ENCODE measurements at places on chromosomes 7 and 10.
A peak's percentile ranks its signal among the peaks of the same experiment; 100 is the strongest.

DNA sequence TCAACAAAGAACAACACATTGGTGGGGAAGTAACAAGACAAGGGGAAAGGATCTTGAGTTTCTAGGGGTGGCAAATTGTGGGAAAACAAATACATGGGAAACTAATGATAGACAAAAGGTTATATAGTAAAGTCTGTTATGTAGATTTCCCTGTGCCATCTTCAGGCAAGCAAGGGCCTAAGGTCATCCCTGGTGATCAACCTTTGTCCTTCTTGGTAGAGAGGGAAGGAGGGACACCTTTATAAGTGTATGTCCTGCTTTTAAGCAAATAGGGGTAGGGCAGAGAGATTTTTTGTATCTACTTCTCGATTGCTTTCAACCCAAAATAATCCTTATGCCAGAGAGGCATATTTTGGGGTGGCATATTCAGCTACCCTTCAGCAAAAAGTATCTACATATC lies 11.8 kb upstream of the ACTA2 start:
- DNase-seq = no peak

DNA sequence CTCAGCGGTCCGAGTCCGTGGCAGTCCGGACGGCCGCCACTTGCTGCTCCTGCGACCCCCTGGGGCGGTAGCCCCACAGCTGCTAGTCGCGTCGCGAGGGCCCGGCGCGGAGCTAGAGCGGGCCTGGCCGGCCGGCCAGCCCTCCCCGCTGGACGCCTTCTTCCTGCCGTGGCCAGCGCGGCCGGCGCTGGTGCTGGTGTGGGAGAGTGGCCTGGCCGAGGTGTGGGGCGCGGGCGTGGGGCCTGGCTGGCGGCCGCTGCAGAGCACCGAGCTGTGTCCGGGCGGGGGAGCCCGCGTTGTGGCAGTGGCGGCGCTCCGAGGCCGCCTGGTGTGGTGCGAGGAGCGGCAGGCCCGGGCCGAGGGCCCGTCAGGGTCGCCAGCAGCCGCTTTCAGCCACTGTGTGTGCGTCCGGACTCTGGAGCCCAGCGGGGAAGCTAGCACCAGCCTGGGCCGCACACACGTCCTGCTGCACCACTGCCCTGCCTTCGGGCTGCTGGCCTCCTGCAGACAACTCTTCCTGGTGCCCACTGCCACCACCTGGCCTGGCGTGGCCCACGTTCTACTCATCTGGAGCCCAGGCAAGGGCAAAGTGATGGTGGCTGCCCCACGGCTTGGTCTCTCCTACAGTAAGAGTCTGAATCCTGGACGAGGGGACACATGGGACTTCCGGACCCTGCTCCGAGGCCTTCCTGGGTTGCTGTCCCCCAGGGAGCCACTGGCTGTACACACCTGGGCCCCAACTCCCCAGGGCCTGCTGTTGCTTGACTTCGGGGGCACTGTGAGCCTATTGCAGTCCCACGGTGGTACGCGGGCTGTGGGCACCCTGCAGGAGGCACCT lies 631 bp downstream of the HPS6 start:
- no peak for DNase-seq

DNA sequence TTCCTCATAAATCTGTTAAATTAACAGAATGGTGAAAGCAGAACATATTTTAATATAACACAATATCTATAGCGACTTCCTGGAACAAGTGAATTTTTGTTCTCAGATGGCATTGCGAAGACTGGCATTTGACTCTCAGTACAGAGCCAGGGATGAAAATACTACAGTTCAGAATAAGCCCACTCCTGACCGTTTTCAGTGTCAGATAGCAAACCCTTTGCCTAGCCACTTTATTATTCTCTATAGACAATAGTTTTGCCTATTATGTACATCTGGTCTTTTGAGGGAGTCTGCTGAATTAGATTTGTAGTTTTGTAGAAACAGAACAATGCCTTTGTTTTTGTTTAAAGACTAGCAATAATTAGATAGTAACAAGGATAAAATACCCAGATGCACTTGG lies 2.3 kb downstream of the MINPP1 start:
- DNase-seq = no peak

GRCh38 chr10:131126321-131127137 lies 185.0 kb downstream of the TCERG1L start:
- DNase-seq = peak; percentile 48

DNA sequence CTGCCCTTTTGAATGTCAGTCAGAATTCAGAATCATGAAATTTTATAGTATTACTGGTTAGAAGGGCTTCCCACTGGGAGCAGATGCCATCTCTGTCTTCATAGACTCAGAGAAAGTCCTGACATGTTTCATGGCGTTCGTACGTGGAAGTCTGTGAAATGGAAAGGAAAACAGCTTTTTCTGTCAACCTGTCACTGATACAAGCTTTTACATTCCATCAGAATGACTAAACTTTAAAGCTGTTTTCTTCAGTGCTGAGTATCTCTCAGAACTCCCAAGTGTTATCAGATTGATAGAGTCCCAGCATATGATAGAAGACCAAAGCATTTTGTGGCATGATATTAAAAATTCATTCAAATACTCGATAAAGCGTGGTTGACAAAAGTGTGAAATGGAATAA lies 726.7 kb upstream of the GALNT17 start:
- DNase-seq = no peak

- DNase-seq = no peak
Measured at GRCh38 chr7:34338961-34339526, 319.0 kb upstream of the NPSR1 start.

DNA sequence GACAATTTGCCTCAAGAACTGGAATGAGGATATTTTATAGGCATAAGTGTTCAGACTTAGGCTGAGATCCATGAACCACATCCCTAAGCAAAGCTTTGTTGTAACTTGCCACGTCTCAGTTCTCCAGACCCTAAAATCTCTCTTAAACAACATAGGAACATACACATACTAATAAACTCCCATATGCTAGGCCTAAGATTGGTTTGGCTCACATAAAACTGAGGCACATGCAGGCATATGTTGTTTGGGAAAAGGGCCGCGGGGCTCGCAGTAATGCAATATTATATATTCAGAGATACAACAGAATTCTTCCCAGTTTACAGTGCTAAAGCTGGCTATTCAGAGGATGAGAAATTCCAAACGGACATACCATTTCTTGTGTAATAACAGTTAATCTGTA lies 61.0 kb downstream of the DOCK4 start:
- DNase-seq = no peak

DNA sequence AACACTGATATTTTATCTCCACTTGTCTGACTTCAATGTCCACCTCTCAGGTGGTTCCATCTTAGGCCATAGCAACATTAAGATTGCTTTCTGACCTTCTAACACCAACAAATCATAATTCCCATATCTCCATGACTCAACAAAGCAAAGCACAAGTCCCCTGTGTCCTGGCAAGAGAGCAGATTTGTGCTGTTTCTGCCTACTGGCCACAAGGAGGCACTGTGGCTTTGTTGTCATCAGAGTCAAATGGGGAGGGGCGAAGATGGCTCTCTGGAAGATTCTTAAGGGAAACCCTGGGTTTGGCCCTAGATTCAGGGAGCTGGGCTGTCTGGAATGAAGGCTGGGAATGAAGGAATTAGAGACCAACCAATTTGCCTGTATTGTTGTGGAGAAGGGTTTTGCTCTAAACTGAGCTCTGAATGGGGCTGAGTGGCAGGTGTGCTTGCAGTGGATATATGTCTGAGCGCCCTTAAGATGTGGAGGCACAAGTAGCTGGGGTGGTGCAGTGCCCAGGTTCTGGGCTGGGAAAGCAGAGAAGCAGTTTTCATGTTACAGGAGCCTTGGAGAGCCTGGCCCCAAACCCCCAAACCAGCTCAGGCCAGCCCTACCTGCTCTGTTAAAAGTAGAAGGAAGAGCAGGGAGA lies 154.8 kb upstream of the PRSS58 start:
- peak; percentile 53 for DNase-seq

DNA sequence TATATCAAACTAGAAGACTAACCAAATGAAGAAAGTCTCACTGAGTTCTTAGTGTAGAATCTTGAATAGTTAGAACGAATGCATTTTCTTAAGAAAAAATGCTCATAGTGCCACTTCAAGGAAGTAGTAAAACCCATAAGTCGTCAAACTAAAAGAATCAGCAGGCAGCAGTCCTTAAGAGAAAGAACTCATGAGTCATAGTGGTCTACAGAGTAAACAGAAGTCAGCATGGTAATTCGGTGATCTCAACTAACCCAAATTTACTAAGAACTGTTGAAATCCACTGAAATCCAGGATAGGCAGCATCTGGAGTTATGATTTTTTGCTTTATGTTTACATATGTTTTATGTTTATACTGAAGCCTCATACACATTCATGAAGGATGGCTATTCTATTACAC lies 256.2 kb downstream of the LHFPL3 start:
- no peak for DNase-seq

DNA sequence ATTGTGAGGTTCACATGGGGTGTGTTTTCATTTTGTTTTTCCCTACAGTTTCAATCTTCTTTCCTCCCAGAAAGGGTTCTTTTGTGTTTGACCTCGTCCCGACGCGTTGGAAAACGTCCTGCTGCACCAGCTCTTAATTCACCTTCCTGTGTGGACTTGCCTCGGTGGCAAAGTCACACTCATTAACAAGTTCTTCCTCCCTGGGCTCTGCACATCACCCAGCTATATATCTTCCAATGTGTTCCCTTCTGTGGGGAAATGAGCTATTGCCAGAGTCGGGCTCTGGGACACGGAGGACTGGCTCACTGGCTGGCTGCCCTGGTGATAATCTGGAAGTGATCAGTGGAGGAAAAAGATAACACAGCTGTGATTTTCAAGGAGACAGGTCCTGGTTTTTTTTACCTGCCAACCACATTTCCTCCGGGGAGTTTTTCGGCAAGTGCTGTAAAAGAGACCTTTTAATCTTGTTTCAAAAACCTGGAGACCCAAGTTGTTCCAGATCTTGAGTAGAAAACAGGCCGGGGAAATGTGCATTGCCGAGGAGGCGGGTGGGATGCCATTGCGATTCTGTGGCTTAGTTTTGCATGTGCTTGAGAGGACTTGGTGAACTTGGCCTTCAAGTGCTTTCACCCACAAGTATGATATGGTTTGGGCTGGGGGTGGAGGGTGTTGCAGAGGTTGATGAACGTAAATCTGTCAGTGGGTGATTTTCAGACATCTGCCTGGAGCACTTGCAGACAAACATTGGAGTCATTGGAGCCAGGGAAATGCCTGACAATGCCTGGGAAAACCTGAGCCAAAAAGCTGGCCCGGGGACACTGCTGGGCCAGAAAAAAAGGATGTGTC lies 96.5 kb upstream of the CREB5 start:
- no peak for DNase-seq

- DNase-seq = no peak
Measured at GRCh38 chr7:101411508-101411874, 48.8 kb downstream of the COL26A1 start.

DNA sequence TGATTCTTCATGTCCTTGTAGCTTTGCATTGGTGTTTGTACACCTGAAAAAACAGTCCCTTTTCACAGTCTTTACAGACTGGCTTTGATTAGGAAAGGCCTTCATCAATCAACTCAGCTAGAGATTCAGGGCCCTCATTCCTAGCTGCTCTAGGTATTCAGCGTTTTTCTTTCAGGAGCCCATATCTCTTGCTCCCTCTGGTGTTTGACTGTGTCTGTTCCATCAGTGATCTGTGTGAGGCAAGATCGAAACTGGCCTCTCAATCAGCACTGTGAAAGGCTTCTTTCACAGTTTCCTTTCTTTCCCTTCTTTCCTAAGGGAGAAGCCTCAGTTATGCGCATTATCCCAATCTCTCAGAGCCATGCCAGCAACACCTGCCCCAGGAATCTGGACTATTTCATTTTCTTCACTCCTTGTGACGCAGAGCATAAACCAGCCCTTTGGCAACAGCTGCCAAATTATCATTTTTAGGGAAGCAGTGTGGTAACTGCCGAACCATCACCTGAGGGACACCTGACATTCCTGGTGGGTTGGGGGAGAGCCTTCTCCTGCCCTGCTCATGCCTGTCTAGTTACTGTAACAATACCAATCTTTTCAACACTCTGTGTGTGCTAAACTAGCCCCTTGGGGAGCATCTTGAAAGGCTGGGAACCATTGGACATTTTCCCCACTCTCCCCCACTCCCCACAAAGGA lies 75.7 kb upstream of the CCDC71L start:
- DNase-seq = peak; percentile 48

- DNase-seq = no peak
Measured at GRCh38 chr7:134804854-134805253, 25.4 kb downstream of the CALD1 start.

DNA sequence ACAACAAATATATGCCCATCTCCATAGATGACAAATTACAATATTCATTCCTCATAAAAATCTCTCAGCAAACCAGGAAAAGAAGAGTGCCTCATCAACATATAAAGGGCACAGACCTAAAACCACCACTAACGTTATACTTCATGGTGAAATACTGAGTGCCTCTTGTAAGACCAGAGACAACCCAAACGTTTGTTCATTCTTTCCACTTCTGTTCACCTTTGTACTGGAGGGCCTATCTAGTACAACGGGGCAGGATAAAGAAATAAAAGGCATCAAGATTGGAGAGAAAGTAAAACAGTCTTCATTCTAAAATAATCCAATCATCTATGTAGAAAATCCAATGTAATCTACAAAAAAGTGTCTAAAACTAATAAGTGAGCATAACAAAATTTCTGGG lies 79.1 kb downstream of the LARP4B start:
- no peak for DNase-seq

- no peak for DNase-seq
Measured at GRCh38 chr10:42984761-42985325, 92.0 kb upstream of the RET start.

DNA sequence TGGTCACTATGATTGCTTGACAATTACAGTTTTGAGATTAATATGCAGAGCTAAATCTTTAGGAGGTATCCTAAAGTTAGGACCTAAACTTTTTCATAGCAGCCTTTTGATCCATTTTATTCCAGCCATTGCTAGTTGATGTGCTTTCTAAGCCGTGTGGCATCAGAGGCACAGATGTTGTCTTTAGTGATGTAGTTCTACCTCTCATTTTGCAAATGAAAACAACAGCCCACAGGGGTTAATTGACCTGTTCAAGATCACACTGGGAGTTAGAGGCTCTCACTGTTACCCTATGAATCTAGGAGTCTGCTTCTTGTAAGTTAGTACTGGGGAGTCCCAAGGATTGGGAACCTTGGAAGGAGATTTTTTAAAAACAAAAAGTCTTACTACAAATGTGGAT lies 10.6 kb downstream of the AUTS2 start:
- no peak for DNase-seq

All from NCI-H526 (cell line).